Activated T-helper 2 cell treated with anti-CD3 and anti-CD28 coated beads, Interferon-gamma antibody, Interleukin-2, Interleukin-4, amounts not matched to agents 10 μg/mL and 5 μg/mL and 100 μg/mL, durations not matched to agents 14 hours and 24 hours and 36 hours (primary cell): ENCODE measurements at places on chromosomes 1 and 21. TPM values are rescaled to one million over a fixed set of nuclear protein-coding genes. Genes with fewer than 3 reads are reported as not detected.

GRCh38 chr1:233919786-233920185, 15.3 kb downstream of the SLC35F3 start:
- DNase-seq: no peak

OR2L13 gene
- total RNA-seq: not detected in 2 replicates

EVA1C gene
- 8.1 and 8.4 TPM in 2 replicates for total RNA-seq

DNA sequence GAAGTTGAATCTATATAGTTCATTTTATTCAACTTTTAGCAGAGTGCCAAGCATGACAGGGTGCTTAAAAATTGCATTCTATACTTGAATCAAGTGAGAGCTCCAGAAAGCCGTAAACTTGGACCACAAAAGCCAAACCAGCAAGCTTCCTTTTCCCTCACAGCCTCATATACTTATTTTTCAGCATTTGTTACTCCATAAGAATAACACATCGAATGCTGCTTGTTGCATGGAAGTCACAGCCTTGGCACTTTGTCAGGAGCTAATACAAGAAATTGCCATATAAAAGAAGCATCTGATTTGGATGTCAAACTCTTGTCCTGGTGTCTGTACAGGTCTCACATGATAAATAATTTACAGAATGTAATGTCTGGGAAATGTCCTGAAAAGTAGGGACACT, 87.4 kb downstream of the PLXNA2 start:
- no peak for DNase-seq

NECTIN4 gene
- 0.05 TPM in 1 of 2 replicates, not detected in the other for total RNA-seq
